ENCODE measurements at places on chromosomes 11 and 22.

DNA sequence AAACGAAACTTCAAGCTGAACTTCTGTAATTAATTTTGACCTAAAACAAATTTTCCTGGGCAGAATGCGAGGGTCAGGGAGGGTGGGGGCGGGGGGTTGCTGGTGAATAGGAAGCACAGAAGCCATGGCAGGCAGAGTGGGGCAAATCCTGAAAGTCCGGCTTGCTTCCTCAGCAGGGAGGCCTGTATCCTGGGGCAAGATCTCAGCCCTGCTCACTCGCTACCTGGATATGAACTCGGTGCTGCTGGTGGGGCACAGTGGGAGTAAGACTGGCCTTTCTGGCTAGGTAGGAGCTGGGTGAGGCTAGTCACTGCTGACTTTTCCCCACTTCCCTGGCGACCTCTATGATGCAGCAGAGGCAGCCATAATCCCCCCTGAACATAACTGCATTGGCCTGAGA lies 168.9 kb upstream of the CHORDC1 start:
- DNase-seq = no peak

- no peak for DNase-seq
These were observed 58.9 kb upstream of the DEUP1 start for GRCh38 chr11:93271596-93271995.

- DNase-seq = no peak
These were observed 83.2 kb upstream of the HORMAD2 start for GRCh38 chr22:29997107-29997506.

DNA sequence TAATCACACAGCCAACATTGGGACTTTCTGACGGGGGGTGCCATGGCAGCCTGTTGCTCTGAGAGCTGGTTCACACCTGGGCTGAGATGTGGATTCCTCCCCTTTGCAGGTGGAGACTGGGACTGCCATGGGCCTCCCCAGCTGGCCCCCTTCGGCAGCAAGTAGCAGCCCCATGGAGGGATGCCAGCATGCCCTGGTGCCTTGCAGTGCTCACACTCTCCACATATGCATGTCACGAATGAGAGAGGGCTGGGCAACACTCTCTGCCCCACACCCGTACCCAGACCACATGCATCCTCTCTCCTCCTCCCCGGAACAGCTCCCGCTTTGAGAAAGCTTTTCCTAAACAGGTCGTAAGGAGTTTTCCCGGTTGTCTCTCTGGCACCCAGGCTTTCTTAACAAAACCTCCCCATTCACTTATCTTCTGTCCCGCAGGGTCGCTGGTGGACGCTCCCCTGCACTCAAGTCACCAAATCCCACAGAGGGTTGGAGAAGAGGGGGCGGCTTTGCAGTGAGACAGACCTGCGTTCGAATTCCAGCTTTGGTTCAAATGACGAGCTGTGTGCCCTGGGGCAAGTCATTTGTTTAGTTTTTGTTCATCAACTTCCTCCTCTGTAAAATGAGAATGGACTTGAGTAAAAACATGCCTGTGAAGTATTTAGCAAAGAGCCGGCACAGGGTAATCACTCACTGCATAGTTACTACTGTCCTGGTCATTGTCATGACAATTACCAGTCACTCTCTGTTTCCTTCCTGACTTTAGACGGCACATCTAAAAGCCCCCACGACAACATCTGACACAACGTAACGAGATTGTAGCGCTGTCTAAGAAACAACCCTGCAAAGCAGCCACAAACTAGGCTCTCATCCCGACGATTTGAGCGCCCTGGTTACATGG lies 231.3 kb upstream of the B3GAT1 start:
- DNase-seq = no peak

DNA sequence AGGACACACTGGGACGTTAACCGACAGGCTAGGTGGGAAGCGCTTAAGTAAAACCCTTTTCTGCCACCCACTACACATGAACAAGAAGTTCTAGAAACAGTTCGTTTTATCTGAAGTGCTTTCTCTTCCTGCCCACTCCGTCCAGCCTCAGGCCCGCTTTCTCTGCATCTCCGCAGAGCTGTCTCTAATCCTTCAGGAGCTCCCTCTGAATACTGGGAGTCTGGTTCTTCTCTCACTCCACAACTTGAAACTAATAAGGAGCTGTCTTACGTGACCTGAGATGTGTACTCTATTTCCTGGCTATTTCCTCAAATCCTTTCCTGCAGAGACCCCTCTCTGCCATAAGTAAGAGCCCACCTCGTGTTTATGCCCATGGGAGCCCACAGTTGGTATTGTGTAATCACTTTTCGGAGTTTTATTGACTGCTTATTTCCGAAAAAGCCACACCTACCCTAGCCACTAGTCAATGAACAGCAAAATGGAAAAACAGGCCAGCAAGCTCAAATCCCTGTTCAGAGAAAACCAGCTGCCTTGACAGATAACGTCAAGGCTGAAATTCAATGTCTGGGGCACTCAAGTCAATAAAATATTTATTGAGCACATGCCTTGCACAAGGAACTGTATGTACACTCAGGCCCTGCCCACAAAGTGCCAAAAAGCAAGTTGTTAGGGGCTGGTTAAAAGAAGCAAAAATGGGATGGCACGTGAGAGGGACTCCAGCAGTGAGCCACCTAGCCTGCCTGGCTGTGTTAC lies 4.9 kb downstream of the PC start:
- DNase-seq = no peak

DNA sequence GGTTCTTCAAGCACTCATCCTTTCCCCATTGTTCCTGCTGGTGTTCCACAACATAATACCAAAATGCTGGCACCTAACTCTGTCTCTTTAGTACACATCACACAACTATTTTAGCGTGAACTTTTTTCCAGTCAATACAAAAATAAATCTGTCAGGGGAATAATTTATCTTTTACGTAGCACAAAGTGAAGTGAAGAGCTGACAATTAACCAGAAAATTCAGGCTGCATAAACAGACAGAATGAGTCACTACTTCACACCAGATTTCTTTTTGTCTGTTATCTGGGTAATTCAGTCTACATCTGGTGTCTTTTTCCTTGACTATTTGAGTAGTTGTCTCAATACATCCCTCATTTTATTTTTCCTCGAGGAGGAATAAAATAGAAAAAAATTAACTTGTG lies 7.9 kb upstream of the ETS1 start:
- DNase-seq = no peak

GRCh38 chr22:22168190-22168940 lies 76.2 kb upstream of the VPREB1 start:
- no peak for DNase-seq

DNA sequence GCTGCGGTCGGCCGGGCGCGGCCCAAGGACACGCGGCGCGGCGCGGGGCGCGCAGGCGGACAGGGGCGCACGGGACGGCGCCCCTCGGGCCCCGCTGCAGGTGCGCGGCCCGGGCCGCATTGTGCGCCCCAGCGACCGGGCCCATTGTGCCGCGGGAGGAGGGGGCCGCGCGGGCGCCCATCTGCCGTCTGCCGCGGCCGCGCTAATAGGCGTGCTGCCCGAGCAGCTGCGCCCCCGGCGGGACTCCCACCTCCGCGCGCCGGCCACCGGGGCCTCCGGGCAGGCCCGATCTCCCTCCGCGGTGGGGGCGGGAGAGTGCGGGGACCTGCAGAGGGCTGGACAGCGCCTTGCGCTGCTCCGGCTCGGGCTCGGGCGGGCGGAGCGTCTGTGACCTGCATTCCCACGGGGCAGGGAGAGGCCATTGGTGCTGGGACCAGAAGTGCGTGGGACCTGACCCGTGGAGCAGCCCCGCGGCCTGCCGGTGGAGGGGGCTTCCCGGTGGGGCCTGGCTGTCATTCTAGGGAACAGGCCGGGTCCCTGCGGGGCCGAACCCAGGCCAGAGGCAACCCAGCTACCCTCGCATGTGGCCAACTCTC lies 933 bp downstream of the BRSK2 start:
- DNase-seq = no peak

DNA sequence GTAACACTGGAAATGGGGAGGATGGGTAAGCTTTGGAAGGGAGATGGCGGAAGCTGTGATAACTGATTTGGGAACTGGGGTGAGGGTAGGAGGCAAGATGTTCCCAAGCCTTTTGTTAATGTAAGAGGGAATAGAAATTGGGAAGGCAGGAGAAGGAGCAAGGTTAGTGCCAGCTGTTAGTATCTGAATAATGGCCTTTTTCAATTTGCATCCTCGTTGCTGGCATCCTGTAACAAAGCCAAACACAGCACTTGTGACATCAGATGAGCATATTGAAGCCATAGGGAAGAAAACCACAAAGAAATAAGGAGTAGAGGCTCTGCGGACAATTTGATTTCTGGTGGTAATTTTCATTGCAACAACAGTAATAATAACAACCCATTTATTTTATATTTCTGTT lies 70.9 kb upstream of the CLMP start:
- no peak for DNase-seq

DNA sequence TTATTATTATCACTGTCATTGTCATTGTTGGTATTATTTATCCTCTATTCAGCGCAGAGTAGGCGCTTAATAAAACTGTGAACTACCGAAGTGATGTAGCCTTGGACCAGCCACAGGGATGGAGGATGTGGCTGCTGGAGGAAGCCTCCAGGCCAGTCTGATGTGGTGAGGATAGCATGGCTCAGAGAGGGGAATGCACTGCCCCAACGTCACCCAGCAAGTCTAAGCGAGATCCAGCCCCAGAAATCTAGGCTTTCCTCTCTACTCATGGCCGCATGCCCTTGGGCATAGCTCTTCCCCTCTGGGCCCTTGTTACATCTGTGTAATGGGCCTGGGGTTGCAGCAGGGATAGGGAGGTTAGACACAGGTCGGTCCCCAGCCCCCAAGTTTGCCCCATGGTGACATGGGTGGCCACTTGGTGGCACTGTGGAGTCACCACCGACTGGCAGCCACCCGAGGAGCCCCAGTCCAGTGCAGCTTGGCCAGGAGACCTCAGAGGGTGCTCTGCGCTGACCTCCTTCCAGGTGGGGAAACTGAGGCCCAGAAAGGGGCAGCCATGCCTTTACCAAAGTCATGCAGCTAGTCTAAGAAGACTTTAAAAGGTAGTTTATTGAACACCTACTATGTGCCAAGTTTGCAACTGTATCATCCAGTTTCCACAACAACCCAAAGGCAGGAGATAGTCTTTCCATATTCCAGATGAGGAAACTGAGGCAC lies 395.7 kb downstream of the MN1 start:
- DNase-seq = peak; percentile 75

DNA sequence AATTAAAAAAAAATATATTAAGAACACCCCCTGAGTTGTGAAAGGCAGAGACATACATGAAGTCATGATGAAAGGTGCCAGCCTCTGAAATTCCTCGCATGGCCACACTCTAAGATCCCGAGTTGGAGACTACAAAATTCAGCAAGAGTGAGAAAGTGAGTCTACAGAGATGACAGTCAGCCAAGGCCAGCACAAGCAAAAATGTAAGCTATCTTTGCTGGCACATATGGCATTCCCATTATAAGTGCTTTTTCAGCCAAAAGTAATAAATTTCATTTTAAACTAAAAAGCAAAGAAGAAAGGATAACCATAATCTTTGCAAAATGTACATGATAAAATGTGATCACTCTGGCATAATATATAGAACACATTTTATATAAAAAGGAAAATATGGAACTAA lies 40.6 kb downstream of the FANCF start:
- DNase-seq = no peak

DNA sequence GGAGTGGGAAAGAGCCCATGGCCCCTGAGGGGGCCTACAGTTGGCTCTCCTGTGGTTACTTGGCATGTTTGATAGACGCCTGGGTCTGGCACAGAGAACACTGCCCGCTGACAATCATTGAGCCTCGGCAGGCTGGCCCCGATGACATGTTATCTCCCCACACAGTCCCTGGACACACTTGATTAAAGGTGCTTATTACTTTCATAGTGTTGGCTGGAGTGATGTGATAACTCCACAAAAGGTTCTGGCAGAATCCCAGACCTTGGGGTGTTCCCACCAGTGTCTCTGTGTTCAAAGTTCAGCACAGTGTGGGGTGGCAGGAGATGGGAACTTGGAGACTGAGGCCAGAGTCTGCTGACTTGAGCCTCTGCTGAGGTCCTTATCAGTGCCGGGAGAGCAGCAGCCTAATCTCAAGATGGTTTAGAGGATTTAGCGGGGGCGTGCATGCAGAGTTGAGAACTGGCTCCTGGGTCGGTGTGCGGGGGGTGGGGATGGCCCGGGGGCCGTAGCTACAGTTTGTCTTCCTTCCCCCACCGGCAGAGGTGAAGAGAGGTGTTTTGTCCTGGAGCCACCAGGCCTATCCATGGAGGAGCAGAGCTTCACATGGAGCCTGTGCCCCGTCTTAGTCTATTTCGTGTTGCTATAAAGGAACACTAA lies 22.5 kb downstream of the PARVB start:
- no peak for DNase-seq

DNA sequence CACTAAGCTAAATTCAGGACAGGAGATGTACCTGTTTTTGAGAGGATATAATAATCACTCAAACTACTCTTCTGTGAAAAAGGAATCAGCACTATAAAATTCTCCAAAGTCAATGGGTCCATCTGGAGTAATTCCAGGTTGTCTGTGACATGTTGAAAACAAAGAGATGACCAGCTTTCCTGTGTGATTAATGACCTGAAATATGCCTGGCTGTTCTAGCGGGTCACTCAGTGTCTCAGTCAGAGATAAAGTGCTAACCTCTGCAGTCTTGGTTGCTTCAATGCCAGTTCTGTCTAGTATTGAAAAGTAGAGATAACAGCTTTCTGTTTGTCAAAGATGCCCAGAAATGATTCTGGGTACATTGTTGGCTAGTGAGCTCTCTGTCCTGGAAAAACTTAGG lies 722.6 kb upstream of the TENM4 start:
- DNase-seq = no peak

DNA sequence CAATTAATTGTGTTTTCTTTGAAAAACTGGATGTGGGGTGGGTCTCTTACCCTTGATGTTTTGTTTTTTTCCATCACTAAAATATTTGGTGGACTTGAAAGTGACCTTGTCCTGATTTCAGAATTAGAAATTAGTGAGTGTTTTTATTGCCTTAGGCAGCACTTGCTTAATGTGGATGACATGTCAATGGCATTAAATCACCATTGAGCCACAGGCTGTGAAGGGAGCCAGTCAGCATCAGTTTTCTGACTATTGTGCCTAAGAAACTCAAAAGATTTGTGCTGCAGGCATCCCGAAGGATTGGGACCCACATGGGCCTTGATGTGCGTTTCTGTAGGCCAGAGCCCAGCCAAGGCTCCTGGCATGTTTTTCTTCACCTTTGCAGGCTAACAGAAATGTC lies 53.8 kb downstream of the SWAP70 start:
- DNase-seq = no peak

GRCh38 chr22:42549331-42550060 lies 4.3 kb upstream of the SERHL2 start:
- no peak for DNase-seq

- no peak for DNase-seq
These were observed 1389.8 kb downstream of the TBC1D22A start for GRCh38 chr22:48152164-48152775.
